ENCODE measurements at places on chromosomes 16 and 17. TPM values are rescaled to one million over a fixed set of nuclear protein-coding genes. Genes with fewer than 3 reads are reported as not detected.

The TMEM238L gene
- not detected for total RNA-seq

The SLC9A5 gene
- 0.78 TPM for total RNA-seq

The CDRT15 gene
- not detected for total RNA-seq

DNA sequence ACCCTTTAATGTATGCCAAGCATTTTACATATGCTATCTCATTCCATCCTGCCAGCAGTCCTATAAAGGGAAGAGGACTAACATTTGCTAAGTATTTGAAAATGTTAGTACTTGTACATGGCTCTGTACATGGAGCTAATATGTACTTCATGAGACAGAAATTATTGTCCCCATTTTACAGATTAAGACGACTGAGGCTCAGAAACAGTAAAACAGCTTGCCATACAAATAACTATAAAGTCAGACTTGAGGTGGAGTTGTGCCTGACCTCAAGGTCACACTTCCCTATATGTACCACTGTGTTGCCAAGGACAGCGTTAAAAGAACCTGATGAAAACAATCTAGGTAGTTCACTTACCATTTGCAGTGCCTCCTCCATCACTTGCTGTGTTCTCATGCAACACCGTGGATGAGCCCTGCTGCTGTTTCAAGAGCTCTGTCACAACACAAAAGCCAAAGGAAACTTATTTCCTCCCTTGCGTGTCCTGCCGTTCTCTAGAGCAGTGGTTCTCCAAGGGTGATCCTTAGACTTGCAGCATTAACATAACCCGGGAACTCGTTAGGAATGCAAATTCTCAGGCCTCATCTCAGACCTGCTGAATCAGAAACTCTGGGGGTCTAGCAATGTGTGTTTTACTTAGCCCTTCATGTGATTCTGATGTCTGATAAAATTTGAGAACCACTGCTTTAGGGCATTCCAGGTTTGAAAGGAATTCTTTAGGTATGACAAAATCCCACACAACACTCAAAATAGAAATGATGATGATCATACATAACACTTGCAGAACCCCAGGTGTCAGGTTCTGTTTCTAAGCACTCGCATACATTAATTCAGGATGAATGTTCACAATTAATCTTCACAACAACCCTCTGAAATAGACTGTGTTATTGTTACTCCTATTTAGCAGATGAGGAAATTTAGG, 51.2 kb upstream of the MTMR4 start:
- no peak for DNase-seq

GRCh38 chr17:81019563-81020442, 15.1 kb upstream of the BAIAP2 start:
- no peak for DNase-seq

- DNase-seq: peak; percentile 61
These were observed 13.8 kb downstream of the CTRL start for GRCh38 chr16:67917852-67918236.

DNA sequence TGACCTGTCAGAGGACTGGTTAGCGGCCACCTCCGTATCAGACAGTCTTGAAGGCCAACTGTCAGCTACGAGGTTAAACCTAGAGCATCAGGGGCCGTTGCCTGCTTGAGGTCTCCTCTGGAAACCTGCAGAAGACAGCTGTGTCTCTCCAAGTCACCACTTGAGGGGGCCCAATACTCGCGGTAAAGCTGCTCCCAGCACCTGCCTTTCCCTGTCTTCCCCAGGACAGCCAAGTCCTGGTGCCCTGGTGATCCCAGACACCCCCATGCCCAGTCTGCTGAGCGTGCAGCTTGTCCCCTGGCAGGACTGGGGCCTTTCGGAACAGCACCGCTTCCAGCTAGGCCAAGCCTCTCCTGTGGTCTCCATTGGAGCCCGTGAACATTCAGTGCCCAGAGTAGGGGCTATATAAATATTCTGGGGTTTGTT, 80.1 kb downstream of the DNAH17 start:
- peak; percentile 87 for DNase-seq

Data from NCI-H460 (cell line).